Activated CD4-positive, alpha-beta T cell treated with anti-CD3 and anti-CD28 coated beads for 36 hours (primary cell): ENCODE measurements at places on chromosomes 1 and 21. TPM values are rescaled to one million over a fixed set of nuclear protein-coding genes. Genes with fewer than 3 reads are reported as not detected.

GRCh38 chr1:56200442-56200841 lies 378.9 kb downstream of the PLPP3 start:
- DNase-seq = no peak

DNA sequence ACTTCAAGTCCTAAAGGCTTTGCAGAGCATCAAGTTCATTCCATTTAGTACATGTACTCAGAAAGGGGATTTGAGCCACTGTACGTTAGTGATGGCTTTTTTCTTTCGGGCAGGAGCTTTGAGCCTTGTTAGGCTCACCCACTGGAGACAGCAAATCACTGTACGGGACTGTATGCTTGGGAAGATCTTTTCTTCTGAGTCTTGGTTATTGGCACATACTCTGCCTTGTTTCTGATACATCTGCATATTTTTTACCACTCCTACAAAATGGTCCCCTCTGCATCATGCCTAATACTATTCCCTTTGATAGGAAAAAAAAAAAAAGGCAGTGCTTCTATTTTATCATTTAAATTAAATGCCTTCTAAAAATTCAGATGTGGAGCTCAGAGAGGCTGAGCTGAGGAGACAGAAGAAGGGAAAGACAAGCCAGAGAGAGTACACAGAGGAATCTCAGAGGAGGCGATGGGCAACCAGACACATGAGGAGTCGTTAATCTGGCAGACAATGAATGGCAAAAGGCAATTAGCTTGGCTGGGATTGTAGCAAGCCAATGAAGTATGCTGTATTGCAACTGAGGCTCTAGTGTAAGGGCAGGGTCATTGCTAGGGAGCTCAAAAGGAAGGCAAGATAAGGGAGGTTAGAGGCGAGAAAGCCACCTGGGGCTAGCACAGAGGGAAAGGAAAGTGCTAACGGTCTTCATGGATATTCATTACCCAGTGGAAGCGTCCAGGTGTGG lies 39.4 kb downstream of the PHC2 start:
- DNase-seq = no peak

- DNase-seq = no peak
Measured at GRCh38 chr1:76070538-76070937, 4.0 kb upstream of the ST6GALNAC3 start.

- DNase-seq = no peak
Measured at GRCh38 chr21:20004367-20004766, 993.8 kb upstream of the NCAM2 start.

DNA sequence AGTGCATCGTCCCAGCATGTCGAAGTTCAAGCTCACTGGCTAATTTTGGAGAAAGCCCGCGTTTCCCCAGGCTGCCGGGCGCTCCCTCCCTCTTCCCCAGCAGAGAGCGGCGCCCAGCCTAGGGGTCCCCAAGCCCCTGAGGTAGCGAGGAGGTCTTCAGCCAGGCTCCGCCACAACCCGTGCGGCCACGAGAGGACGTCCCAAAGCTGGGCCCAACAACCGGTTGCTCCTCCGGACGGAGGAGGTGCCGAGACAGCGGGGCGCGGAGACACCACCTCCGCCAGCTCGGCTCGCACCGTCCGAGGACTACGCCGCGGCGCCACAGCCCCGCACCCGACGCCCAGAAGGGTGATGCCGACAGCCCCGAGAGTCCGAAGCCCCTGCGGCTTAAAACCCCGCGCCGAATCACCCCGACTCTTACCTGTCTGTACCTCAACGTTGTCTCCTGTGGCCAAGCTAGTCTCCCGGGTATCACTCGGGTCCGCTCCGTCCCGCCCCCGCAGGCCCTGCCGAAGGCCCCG lies at the start of gene DENND2C:
DENND2C (minus strand) TSS at position 488 of the 521 bp plus-strand sequence. CDS start 44,065 bp downstream, outside the sequence.
- DNase-seq = no peak

S100A12 gene
- not detected for total RNA-seq
